ENCODE measurements at places on chromosomes 2 and 18. TPM values are rescaled to one million over a fixed set of nuclear protein-coding genes. Genes with fewer than 3 reads are reported as not detected.

Gene SLC35F6
- 36.6 TPM for total RNA-seq

Gene ERMN
- total RNA-seq, result not detected

Gene MPP4
- 7.6 TPM for total RNA-seq

Gene AGXT
- not detected for total RNA-seq

DNA sequence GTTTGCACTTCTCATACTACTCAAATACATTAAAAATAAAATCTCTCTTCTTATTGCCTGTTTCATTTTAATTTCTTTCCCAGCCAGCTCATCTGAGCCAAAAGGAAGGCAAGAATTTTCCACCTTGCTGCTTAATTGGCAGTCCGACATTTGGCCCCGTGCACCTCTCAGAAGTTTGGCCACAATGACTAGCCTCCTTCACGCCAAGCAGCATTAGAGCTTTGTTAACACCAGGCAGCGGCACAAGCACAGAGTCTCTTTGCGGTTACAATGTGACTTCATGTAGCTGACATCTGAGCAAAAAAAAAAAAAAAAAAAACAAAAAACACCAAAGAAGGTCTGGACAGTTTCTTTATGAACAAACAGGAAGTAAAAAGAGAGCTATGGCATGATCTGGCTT is 248.9 kb downstream of the OSR1 start:
- H3K4me1 ChIP-seq, result no peaks in the 10 kb centered on the region
- H3K36me3 ChIP-seq, result no peaks in the 10 kb centered on the region
- no peak overlapping the region for H3K4me3 ChIP-seq
- DNase-seq, result no peak

DNA sequence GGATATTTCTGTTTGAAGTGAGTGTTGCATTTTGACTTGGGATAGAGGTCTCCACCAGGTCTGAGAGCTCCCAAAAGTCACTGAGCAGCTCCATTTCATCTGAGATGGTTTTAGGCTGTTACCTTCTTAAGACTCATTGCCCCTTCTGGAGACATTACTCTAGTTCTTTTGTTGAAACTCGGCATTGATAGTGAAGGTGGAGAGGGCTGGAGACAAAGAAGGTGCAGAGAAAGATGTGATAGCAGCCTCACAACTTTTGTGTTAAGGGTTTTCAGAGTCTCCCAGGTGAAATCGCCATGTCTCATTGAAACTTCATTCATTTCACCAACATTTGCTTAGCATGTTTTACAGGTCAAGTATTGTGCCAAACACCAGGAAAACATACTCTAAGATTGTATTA is 219.6 kb downstream of the INSIG2 start:
- H3K4me1 ChIP-seq, result peaks cover 6% of the 10 kb centered on the region
- H3K4me3 ChIP-seq, result no peak overlapping the region
- no peaks in the 10 kb centered on the region for H3K27me3 ChIP-seq
- no peak for DNase-seq
- H3K36me3 ChIP-seq, result no peaks in the 10 kb centered on the region
- no peak overlapping the region for H3K27ac ChIP-seq

- H3K4me3 ChIP-seq, result no peak overlapping the region
- H3K36me3 ChIP-seq, result no peaks in the 10 kb centered on the region
- H3K4me1 ChIP-seq, result no peaks in the 10 kb centered on the region
- no peaks in the 10 kb centered on the region for H3K27me3 ChIP-seq
- H3K27ac ChIP-seq, result no peak overlapping the region
Measured at GRCh38 chr2:122366969-122367645, 611.7 kb downstream of the TSN start.

GRCh38 chr2:95298486-95299111 is 1.5 kb downstream of the KCNIP3 start:
- DNase-seq, result no peak
- H3K4me3 ChIP-seq, result no peak overlapping the region
- H3K36me3 ChIP-seq, result no peaks in the 10 kb centered on the region
- no peaks in the 10 kb centered on the region for H3K27me3 ChIP-seq

GRCh38 chr18:76457475-76457874 is 37.6 kb downstream of the ZNF516 start:
- H3K4me3 ChIP-seq, result no peak overlapping the region
- H3K36me3 ChIP-seq, result no peaks in the 10 kb centered on the region
- H3K27me3 ChIP-seq, result peaks cover 1% of the 10 kb centered on the region

GRCh38 chr2:214410918-214411554 is at the start of gene VWC2L:
Gene VWC2L (plus strand): TSS chr2:214411054. CDS start chr2:214414194, 3,140 bp downstream.
- no peaks in the 10 kb centered on the region for H3K4me1 ChIP-seq
- H3K4me3 ChIP-seq, result no peak within 1 kb of the TSS
- H3K36me3 ChIP-seq, result no peaks in the 10 kb centered on the region
- H3K27ac ChIP-seq, result no peak within 1 kb of the TSS
- no peaks in the 10 kb centered on the region for H3K27me3 ChIP-seq

DNA sequence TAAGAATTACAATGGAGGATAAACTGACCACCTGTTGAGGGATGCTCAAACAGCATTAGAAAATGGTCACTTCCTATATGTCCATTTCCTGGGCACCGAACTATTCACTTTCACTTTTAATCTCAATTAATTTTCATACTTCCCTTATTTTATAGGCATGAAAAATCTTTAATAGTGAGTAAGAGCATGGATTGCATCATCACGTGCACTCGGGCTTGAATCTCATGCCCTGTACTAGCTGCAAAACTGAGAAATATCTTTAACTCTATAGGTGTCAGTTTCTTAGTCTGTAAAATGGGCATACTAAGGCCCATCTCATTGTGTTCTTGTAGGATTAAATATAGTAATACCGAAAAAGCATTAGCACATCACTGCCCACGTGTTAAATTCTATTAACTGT is 183.9 kb upstream of the FIGN start:
- no peak overlapping the region for H3K27ac ChIP-seq
- H3K36me3 ChIP-seq, result no peaks in the 10 kb centered on the region
- H3K27me3 ChIP-seq, result no peaks in the 10 kb centered on the region
- no peak for DNase-seq
- no peak overlapping the region for H3K4me3 ChIP-seq

DNA sequence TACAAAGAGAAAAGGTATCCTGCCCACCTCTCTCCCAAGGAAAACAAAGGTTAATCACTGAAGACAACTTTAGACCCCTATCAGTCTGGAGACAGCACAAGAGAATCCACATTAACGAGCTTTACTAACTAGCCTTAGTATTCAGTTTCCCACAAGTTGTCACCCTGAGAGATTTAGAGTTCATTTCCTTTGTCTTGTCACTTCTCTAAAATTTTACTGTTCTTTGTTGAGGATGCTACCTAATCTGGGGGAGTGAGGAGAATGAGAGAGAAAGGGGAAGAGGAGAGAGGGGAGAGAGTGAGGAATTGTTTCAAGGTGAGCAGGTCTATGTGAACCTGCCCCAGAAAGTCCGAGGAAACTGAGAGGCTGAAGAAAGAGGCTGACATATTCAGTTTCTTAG is 28.4 kb downstream of the C2orf76 start:
- no peaks in the 10 kb centered on the region for H3K27me3 ChIP-seq
- no peak overlapping the region for H3K4me3 ChIP-seq
- no peak overlapping the region for H3K27ac ChIP-seq
- H3K4me1 ChIP-seq, result no peaks in the 10 kb centered on the region
- DNase-seq, result no peak
- no peaks in the 10 kb centered on the region for H3K36me3 ChIP-seq

DNA sequence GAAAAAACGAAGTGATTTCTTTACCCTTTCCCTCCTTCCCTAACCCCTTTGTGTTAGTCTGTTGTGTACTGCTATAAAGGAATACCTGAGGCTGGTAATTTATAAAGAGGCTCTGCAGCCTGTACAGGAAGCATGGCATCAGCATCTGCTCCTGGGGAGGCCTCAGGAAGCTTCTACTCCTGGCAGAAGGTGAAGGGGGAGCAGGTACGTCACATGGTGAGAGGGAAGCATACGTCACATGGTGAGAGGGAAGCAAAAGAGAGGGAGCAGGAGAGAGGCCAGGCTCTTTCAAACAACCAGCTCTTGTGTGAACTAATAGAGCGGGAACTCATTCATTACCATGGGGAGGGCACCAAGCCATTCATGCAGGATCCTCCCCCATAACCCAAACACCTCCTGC is 126.2 kb downstream of the CAPN13 start:
- H3K36me3 ChIP-seq, result no peaks in the 10 kb centered on the region
- H3K4me1 ChIP-seq, result no peaks in the 10 kb centered on the region
- DNase-seq, result no peak
- no peak overlapping the region for H3K4me3 ChIP-seq

DNA sequence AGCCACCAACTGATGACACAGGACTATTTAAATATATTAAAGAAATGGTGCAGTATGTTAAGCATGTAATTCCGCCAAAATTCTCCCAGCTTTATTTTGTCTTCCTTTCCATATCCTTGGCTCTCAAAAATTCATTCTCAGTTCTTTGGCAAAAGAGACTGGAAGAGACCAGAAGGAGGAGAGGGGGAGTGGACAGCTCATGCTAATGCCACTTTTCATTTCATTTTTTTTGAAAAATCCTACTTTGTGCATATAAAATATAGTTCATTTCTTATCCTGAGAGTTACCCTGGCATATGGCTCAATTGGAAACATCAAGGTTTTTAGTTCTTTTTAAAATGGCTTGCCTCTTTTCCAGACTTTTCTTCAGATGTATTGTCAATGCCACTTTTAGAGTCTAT is 128.5 kb upstream of the VRK2 start:
- no peaks in the 10 kb centered on the region for H3K27me3 ChIP-seq
- H3K36me3 ChIP-seq, result no peaks in the 10 kb centered on the region
- no peak overlapping the region for H3K27ac ChIP-seq
- no peak for DNase-seq
- H3K4me3 ChIP-seq, result no peak overlapping the region

DNA sequence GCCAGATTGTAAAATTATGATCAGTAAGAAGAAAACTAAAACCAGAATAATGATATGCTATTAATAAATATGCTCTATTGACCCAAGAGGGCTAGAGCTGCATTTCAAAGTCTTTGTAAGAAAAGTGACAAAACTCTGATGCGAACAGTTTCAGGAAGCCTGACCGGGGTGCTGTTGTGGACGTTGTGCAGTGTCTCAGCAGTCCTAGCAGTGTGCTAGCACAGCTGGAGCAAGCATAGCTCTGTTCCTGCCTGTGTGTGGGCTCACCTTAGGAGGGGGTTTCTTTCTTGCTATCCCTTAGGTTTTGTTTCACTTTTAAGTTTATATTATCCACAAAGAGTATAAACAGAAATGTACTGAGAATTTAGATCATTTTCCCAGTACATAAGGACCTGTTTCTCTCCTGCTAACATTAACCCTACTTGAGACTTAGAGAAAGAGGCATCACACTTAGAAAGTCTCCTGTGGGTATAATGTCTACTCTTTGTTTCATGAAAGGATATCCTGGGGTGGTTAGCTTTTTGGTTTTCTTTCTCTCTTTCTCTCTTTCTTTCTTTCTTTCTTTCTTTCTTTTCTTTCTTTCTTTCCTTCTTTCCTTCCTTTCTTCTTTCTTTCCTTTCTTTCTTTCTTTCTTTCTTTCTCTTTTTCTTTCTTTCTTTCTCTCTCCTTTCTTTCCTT is 124.5 kb downstream of the TMEM182 start:
- DNase-seq, result no peak
- H3K4me1 ChIP-seq, result no peaks in the 10 kb centered on the region
- H3K36me3 ChIP-seq, result no peaks in the 10 kb centered on the region
- no peaks in the 10 kb centered on the region for H3K27me3 ChIP-seq
- no peak overlapping the region for H3K27ac ChIP-seq
- no peak overlapping the region for H3K4me3 ChIP-seq

DNA sequence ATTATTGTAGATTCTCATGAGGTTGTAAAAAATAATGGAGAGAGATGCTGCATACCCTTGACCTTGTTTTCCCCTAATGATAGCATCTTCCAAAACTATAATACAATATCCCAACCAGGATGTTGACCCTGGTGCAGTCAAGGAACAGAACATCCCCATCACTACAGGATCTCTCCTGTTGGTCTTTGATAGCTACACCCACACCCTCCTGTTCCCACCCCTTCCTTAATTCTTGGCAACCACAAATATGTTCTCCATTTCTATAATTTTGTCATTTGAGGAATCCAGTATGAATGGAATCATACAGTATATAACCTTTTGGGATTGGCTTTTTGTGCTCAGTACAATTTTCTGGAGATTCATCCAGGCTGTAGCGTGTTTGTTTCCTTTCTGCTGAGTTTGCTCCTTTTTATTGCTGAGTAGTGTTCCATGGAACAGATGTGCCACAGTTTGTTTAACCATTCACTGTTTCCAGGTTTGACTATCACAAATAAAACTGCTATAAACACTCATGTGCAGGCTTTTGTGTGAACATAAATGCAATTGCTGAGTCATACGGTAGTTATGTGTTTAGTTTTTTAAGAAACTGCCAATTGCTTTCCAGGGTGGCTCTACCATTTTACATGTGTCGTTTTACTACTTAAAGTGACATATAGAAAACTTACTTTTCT is 22.2 kb downstream of the MCFD2 start:
- no peaks in the 10 kb centered on the region for H3K4me1 ChIP-seq
- H3K4me3 ChIP-seq, result no peak overlapping the region
- no peak overlapping the region for H3K27ac ChIP-seq
- no peaks in the 10 kb centered on the region for H3K36me3 ChIP-seq

GRCh38 chr2:21423854-21424253 is 300.1 kb downstream of the TDRD15 start:
- H3K4me3 ChIP-seq, result no peak overlapping the region
- no peaks in the 10 kb centered on the region for H3K27me3 ChIP-seq
- no peaks in the 10 kb centered on the region for H3K36me3 ChIP-seq
- H3K27ac ChIP-seq, result no peak overlapping the region
- no peak for DNase-seq

- H3K27me3 ChIP-seq, result peaks cover 8% of the 10 kb centered on the region
- no peaks in the 10 kb centered on the region for H3K4me1 ChIP-seq
- H3K27ac ChIP-seq, result no peak overlapping the region
- H3K4me3 ChIP-seq, result no peak overlapping the region
- no peaks in the 10 kb centered on the region for H3K36me3 ChIP-seq
Measured at GRCh38 chr2:62687636-62688035, 17.9 kb upstream of the EHBP1 start.

DNA sequence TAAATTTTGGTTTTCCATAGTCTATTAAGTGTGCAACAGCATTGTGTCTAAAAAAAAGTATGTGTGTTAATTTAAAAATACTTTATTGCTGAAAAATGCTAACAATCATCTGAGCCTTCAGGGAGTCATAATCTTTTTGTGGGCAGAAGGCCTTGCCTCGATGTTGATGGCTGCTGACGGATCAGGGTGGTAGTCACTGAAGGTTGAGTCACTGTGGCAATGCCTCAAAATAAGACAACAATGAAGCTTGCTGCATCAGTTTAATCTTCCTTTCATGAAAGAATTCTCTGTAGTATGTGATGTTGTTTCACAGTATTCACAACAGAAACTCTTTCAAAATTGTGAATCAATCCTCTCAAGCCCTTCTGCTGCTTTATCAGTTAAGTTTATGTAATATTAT is 31.3 kb downstream of the HDHD2 start:
- no peak overlapping the region for H3K27ac ChIP-seq
- no peaks in the 10 kb centered on the region for H3K27me3 ChIP-seq
- H3K4me3 ChIP-seq, result no peak overlapping the region
- no peak for DNase-seq

Measured in endothelial cell of umbilical vein (primary cell).